HS-27A (cell line): ENCODE measurements at places on chromosomes 11 and 22.

DNA sequence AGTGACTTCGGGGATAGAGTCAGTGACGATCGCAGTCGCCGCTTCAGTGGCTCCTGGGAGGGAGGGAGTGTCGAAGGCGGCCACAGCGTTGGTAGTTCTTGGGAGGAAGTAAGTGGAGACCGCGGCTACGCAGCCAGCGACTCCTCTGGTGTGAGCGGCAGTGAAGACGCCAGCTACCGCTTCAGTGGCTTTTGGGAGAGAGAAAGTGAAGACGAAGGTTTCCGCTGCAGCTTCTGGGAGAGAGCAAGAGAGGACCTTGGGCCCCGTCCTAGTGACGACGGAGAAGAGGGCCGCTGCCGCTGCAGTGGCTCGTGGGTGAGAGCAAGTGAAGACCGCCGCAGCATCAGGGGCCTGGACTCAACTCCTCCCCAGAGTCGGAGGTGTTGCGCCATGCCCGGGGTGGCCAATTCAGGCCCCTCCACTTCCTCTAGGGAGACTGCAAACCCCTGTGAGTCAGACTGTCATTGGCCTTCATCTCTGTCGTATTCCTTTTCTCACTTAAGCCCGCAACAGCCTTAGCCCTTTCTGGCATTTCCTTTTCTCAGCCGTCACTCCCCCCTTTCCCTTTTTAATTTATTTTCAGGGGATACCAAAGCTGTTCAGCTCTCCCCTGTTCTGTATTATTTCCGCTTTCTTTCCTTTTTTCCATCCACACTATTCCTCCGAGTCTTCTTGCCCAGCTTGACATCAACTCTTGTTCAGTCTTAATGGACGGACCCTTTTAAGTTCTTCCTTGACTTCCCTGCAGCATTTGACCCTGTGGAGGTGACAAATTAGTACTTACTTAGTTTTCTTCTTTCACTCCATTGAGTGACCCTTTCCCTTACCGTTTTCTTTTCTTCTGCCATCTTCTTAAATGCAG lies 1.0 kb downstream of the ANKRD42 start:
- peak; percentile 39 for DNase-seq

- DNase-seq, result no peak
Measured at GRCh38 chr11:33863418-33864172, 28.3 kb downstream of the LMO2 start.

- no peak for DNase-seq
Measured at GRCh38 chr22:46424496-46424895, 89.0 kb downstream of the TRMU start.

DNA sequence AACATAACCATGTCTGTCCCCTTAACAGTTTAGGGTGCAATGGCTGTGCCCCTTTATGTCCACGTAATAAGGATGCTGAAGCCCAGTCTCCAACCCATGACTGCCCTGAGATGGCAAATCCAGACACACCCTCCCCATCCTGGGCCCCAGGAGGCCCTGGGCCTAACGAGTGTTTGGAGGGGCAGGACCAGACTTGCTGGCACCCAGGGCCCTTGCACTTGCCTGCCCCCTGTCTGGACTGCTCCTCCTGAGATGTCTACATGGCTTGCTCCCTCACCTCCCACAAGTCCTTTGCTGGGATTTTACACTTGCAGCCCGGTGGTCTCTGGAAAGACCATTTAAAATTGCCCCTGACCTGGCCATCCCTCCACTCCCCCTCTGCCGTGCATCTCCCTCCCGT lies 132.2 kb upstream of the NECTIN1 start:
- DNase-seq, result no peak

- no peak for DNase-seq
Measured at GRCh38 chr22:39980596-39980995, 14.2 kb upstream of the FAM83F start.

DNA sequence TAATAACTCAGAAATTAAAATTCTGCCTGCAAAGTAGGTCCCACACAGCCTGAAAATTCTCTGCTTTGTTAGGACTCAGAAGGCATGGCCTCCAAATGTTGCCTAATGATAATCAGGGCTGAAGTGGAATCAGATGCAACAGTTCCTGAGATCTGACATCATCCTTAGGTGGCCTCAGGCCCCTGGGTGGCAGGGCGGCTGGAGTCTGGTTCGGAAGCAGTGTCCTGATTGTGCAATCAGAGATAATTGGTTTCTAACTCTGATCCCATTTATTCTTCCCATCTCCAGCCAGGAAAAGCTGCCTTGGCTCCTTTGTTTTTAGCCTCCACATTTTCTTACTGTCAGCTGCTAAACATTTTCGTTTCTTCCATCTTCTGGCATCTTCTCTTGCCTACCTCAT lies 399.3 kb downstream of the OPCML start:
- DNase-seq, result no peak

GRCh38 chr11:92852229-92852628 lies 117.2 kb upstream of the MTNR1B start:
- DNase-seq, result no peak

GRCh38 chr11:9072626-9073176 lies 18.7 kb downstream of the SCUBE2 start:
- DNase-seq, result no peak
